ENCODE measurements at places on chromosomes 16 and 17. TPM values are rescaled to one million over a fixed set of nuclear protein-coding genes. Genes with fewer than 3 reads are reported as not detected.

Gene SGCA
- total RNA-seq = 0.31 TPM

GRCh38 chr16:57348327-57348726 lies 10.3 kb upstream of the CCL22 start:
- no peak overlapping the region for H3K27ac ChIP-seq
- H3K36me3 ChIP-seq = no peaks in the 10 kb centered on the region
- DNase-seq = no peak
- no peak overlapping the region for H3K4me3 ChIP-seq

Gene HAS3
- total RNA-seq = 0.62 TPM

- no peak overlapping the region for H3K27ac ChIP-seq
- no peaks in the 10 kb centered on the region for H3K27me3 ChIP-seq
- H3K4me1 ChIP-seq = no peaks in the 10 kb centered on the region
- no peak overlapping the region for H3K4me3 ChIP-seq
- no peaks in the 10 kb centered on the region for H3K36me3 ChIP-seq
Observed at GRCh38 chr17:34761646-34762045, 182.3 kb downstream of the TMEM132E start.

DNA sequence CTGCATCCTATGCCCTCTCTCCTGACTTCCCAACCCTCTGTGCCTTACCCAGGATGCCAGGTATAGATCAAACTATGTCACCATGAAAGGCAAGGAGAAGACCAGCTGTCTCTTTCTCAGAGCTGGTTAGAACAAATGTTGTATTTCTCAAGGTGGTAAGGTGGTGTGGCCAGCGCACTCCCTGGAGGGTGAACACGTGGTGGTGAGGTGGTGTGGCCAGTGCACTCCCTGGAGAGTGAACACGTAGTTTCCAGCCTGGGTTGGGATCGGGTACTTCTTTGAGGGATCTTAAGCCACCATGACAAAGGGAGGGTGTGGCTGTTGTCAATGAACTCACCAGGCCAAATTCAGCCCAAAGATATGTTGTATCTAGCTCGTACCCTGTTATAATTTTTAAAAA lies 26.8 kb downstream of the KATNIP start:
- no peak overlapping the region for H3K27ac ChIP-seq
- H3K36me3 ChIP-seq = no peaks in the 10 kb centered on the region
- H3K4me3 ChIP-seq = no peak overlapping the region
- no peaks in the 10 kb centered on the region for H3K27me3 ChIP-seq

Gene ASGR2
- not detected for total RNA-seq

DNA sequence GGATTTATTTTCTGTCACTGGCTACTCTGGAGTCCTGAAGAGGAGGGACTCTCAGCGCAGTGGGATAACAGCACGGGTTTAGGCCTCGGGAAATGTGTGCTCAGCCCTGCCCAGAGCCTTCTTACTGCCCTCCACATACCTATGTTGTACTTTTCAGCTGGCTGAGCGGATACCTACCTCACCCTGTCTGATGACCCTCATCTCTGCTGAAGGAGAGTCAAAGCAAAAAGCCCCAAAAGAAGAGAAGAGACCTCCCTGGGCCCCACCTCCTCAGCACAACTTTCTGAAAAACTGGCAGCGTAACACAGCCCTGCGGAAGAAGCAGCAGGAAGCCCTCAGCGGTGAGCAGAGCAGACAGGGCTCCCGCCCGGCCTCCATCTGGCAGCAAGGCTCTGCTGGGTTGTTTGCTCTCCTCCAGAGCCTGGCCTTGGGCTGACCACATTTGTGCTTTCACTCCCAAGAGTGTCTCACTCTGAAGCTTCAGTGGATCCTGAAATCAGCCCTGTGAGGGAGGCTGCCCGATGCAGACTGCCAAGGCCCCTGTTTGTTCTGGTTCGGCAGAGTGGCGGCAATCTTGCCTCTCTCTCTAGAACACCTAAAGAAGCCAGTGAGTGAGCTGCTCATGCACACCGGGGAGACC lies 10.3 kb downstream of the MYCBPAP start:
- H3K4me1 ChIP-seq = no peaks in the 10 kb centered on the region
- H3K36me3 ChIP-seq = no peaks in the 10 kb centered on the region
- H3K27me3 ChIP-seq = no peaks in the 10 kb centered on the region
- H3K4me3 ChIP-seq = no peak overlapping the region
- no peak for DNase-seq
- no peak overlapping the region for H3K27ac ChIP-seq

- H3K36me3 ChIP-seq = no peaks in the 10 kb centered on the region
- DNase-seq = no peak
- no peaks in the 10 kb centered on the region for H3K4me1 ChIP-seq
- no peak overlapping the region for H3K27ac ChIP-seq
Observed at GRCh38 chr17:55334881-55335540, 70.3 kb downstream of the HLF start.

- H3K27ac ChIP-seq = peak overlapping the region; percentile 12
- H3K27me3 ChIP-seq = no peaks in the 10 kb centered on the region
- peak overlapping the region; percentile 41 for H3K4me3 ChIP-seq
Observed at GRCh38 chr16:67992661-67993206, 6.5 kb downstream of the DPEP2 start.

DNA sequence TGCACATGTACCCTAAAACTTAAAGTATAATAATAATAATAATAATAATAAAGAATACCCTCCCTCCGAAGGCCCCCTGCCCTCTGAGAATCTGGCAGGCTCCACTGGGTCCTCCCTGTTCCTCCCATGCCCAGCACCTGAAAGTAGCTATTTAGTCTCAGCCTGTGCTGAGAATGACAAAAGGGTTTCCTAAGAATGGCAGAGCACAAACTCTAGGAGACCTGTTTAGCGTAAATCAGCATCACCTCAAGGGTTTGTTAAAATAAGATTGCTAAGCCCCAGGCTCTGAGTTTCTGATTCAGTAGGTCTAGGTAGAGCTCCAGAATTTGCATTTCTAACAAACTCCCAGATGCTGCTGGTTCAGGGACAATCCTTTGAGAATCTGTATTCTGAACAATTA lies 606.8 kb upstream of the CDH11 start:
- no peaks in the 10 kb centered on the region for H3K4me1 ChIP-seq
- no peak overlapping the region for H3K27ac ChIP-seq
- DNase-seq = no peak
- no peaks in the 10 kb centered on the region for H3K36me3 ChIP-seq

Gene ENPP7
- total RNA-seq = 0.11 TPM

All from CD8-positive, alpha-beta memory T cell (primary cell).